ENCODE measurements at places on chromosomes 4 and X.
A peak's percentile ranks its signal among the peaks of the same experiment; 100 is the strongest.

DNA sequence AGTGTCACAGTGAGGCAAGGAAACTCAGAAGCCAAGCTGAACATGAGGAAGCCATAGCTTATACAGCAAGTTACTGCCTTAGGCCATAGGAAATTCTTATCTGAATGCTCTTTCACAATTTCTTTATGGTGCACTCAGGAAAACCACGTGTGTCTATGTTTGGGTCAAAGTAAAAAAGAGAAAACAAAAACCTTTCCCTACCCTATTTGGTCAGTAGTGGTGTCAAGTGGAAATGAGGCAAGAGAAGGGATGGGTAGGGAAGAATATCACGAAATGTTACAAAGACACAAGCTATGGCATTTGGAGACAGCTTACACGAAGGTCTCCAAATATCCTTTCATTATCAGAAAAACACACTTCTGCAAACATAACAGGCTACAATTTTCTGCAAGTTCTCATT is 83.4 kb upstream of the INPP4B start:
- no peak for DNase-seq

- DNase-seq = no peak
Measured at GRCh38 chr4:139887376-139887802, 221.8 kb downstream of the MGST2 start.

DNA sequence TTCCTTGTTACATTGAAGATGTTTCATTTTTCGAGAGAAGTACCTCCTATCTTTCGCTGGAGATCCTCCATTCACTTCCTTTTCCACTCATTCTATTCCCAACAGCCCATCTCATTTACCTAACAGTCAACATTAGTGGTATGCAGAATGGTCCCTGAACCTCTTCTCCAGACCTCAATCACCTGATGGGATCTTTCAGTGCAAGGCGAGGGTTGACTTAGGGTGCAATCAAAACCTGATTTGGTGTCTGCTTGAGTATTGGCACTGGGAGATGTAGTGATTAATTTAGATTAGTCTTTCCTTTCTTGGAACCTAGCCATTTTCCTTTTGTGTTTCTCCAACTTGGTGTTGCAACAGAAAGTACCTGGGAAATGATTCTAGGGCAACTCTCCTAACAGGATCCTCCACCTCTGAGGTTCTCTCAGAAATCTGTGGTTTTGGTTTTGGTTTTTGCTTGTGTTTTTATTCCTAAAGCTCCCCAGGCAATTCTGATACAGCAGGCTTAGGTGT is 18.4 kb downstream of the DDX3X start:
- no peak for DNase-seq

- DNase-seq = no peak
Measured at GRCh38 chr4:104859601-104860237, 287.0 kb upstream of the TET2 start.

GRCh38 chrX:154751203-154751668 is 359 bp upstream of the GAB3 start:
- DNase-seq = no peak

DNA sequence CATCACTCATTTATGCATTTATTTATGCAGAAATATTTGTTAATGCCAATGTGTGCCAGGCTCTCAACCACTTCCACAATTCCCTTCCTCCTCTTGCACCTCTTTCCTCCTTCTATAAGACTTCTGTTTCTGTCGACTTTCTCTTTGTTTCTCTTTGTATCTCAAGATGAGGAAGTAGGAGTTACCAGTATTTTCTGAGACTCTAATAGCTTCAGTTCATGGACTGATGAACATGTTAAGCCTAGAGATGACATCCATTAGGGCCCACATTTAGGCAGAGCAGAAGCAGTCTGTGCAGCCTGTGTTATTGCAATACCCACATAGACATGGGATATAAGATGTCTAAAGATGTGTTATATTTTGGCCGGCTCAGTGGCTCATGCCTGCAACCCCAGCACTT is 241.8 kb upstream of the SMIM31 start:
- no peak for DNase-seq

- no peak for DNase-seq
Measured at GRCh38 chrX:154730253-154730891, 20.5 kb downstream of the GAB3 start.

DNA sequence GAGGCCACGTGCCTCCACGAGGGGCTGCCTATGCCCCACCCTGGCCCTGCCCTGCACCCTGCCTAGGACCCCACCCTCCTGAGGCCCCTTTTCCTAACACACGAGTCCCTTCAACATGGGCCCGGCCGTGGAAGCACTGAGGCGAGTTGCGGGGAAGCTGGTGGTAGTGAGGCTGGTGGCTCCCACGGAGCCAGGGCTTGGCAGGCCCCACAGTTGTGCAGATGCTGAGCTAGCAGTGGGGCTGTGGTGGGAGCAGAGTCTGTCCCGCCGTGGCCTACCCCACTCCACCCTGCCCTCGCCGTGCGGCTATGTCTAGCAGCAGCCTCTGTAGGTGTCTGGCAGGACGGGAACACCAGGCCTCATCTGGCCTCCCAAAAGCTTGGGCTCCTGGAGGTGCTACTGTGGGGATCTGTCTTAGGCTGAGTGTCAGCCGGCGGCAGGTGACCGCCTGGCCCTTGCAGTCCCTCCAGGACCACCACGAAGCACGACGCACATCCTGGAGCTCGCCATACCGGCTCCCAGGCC is 18.8 kb downstream of the TACC3 start:
- DNase-seq = no peak

- DNase-seq = no peak
Measured at GRCh38 chr4:172898715-172899114, 269.9 kb upstream of the GALNT7 start.

DNA sequence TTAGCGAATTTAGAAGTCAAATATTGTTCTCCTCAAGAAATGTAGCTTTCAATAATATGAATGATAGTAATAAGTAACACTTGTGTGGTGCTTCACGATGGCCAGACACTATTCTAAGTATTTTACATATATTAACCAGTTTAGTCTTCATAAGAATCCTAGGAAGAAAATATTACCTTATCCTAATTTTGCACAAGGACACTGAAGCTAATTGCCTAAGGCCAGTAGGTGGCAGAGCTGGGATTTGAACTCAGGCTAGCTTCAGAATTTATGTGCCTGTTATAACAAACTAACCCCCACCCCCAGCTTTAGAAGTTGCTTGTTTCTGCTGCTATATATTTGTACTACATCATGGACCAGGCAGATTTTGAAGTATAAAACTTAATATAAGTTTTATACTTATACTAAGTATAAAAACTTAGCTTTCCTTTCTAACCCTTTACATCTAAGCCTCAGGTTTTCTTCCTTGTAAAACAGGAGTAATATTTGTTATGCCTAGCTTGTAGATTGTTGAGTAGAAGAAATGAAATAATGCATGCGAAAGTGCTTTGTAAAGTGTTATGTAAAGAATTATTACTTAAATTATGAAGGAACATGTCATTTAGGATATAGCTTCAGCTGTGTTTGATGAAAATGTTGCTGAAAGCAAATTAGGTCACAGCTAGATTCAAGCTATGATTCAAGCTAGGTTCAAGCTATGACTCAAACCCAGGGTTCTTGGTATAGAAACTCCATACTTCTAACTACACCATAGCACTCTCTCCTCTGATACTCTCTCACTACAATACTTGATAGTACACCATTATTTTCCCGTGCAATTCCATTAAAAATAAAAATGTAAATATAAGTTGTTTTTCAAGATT is 4.2 kb upstream of the CDS1 start:
- no peak for DNase-seq

- DNase-seq = peak; percentile 41
Measured at GRCh38 chr4:1413204-1413663, 7.0 kb upstream of the NKX1-1 start.

- no peak for DNase-seq
Measured at GRCh38 chr4:1855333-1856070, 454 bp downstream of the LETM1 start.

DNA sequence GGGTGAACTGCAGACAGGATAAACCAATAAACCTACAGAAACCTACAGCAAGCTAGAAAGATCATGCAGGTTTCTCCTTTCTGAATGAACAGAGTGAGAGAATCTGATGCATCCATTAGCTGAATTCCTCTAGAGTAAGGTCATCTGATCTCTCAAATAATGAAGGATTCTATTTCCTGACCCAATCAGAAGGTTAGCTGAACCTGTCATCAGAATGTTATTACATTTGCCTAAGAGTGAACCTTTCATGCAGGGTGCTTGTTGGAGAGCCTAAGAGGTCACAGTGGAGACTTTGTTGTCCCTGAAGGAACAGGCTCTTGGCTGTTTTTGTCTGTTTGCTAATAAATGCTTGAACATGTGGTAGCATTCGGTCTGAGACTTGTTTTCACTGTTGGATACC is 24.0 kb downstream of the MEPE start:
- no peak for DNase-seq

GRCh38 chrX:109360301-109360700 is 121.6 kb downstream of the GUCY2F start:
- no peak for DNase-seq

DNA sequence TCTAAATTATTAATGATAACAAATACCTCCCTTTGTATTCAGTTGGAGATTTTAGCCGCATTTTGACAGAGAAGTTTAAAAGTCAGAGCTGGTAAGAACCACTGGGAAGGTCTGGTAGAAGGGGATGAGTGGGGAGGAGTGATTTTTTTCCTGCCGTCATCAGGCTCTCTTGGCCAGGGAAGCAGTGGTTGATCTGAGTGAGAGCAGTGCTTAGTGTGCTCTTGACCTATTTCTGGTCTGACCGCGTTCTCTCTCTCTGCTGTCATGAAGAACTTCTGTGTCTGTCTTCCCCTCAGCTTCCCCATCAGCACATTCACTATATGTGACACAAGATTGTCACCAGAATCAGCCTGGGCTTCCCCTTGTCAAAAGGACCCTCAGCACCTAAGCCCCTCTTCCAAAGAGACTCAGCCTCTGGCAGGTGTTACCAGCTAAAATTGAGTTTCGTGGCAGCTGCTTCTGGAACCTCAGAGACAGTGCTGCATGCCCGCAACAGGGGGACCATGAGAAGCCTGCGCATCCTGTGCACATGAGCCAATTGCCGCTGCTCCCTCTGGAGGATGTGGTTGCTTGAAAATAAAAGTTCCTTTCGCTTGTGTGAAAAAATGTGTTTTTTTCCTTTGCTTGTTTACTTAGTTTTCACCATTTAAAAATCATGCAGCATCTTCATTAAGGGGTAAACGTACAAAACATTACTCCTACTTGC is 268.9 kb downstream of the C4orf33 start:
- no peak for DNase-seq

DNA sequence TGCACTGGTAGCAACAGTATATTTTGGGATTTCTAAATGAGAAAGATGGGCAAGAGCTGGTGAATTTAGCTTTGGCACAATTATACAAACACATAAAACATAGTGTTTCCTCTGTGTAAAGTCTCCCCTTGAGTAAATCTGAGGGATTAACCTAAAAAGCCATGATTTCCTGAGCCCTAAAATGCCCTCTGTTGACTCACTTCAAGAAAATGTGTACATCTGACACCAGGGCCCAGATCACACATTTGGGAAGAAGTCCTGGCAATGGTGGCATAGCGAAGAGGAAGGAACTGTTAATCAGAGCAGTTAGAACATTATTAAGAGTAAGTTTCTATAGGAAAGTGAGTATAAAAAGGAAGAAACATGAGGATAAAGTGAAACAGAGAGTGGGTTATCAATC is 338.5 kb downstream of the SPOCK3 start:
- no peak for DNase-seq

DNA sequence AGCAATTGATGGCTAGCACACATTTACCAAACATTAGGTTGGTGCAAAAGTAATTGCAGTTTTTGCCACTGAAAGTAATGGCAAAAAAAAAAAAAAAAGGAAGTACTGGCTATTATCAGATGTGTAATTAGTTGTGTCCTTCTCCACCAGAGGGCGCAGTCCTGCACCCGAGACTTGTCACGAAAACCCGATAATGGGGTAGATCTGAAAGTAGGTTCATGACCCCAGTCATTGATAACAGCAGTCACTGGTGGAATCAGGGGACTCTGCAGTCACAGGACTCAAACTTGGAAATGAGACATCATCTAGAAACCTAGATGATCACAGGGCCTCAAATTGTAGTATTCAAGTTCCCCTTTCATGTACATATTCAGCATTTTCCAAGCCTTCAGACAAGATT is 13.1 kb upstream of the ACOT9 start:
- DNase-seq = peak; percentile 60

GRCh38 chr4:156505341-156505955 is 466.2 kb downstream of the PDGFC start:
- DNase-seq = no peak

DNA sequence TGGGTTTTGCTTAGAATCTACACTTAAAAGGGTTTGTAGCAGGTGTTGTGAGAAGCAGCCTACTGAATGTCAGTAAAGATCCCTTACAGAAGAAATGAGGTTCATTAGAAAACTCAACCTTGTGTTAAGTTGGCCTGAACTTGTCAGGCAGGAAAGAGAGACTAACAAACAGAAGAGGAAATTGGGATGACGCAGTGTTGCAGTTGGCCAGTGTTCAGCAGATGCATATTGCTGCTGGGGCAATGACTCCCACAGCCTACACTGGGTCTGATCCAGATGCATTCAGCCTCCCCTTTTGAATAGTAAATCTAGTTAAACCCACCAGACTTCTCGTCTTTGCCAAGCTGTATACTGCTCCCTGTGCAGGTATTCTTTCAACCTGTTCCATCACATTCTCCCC is 409.4 kb downstream of the UBE2NL start:
- DNase-seq = no peak

DNA sequence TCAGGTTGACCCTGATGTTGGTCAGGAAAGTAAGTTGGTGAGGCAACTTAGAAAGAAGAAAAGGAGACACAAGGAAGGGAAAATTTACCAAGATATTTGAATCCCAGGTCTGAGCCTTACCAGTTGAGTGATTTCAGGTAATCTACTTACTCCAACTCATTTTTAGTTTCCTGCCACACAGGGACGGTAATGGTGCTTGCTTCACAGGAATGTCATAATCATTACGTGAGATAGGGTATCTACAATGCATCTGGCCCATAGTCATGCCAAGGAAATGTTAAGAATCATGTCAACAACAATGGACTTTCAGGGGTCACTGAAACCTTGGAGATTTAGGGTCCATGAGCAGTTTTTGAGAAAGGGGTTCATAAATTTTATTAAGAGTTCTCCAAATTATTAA is 195.4 kb upstream of the HHIP start:
- no peak for DNase-seq

DNA sequence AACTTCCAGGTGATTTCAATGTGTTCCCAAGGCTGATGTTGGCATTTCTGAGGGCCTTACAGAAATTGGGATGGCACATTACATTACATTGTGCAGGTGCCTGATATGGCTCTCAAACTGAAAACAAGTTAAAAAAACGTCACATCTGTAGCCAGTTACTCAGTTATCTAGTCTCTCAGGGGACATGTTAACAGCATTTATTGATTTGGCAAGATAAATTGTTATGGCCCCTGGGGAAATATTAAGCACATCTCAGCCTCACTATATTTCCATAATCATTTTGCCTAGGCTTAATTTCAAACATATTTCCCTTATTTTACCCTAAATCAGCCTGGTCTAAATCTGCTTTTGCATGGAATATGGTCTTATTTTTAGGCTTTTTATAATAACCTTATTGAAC is 290.0 kb downstream of the IL15 start:
- DNase-seq = no peak

- no peak for DNase-seq
Measured at GRCh38 chr4:25624616-25625015, 31.0 kb upstream of the SLC34A2 start.

GRCh38 chr4:141011901-141012315 is 121.4 kb downstream of the RNF150 start:
- no peak for DNase-seq
